ENCODE measurements at places on chromosomes 5 and 9. TPM values are rescaled to one million over a fixed set of nuclear protein-coding genes. Genes with fewer than 3 reads are reported as not detected.

Gene NXNL2
- not detected for total RNA-seq

Gene TAF11L10
- not detected for total RNA-seq

Gene FOXE1
- total RNA-seq = not detected

Gene LAMC3
- 0.58 TPM for total RNA-seq

Gene TGFBI
- 47.0 TPM for total RNA-seq

Gene HDAC3
- 45.1 TPM for total RNA-seq

Gene ADRA1B
- total RNA-seq = 0.51 TPM

Gene MCIDAS
- total RNA-seq = not detected

Gene DNM1
- 6.7 TPM for total RNA-seq

Gene VCAN
- 36.0 TPM for total RNA-seq

Gene PCDHB8
- 2.1 TPM for total RNA-seq

Gene FOXI1
- total RNA-seq = 0.80 TPM

Gene GRM6
- not detected for total RNA-seq

Gene SARDH
- 0.46 TPM for total RNA-seq

Gene SCGB3A1
- total RNA-seq = not detected

Gene POU5F2
- 1.6 TPM for total RNA-seq

Gene CFAP77
- not detected for total RNA-seq

Gene MLANA
- not detected for total RNA-seq

Gene SHC3
- total RNA-seq = 1.5 TPM

All from mucosa of descending colon (tissue), 3 donors.